ENCODE measurements at places on chromosomes 12 and 14.

DNA sequence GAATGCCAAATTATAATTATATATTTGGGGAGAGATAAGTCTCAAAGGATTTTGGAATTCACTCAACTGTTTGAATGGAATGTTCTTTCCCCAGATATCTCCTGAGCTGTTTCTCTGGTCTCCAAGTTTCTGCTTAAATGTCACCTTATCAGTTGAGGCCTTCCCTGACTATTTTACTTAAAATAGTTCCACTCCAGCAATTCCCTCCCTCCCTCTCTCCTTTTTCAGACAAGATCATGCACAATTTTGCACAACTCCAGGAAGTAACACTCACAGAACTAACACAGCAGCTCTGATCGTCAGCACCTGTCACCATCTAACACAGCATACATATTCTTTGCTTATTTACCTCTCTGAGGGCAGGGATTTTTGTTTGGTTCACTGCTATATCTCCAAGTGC is 12.5 kb downstream of the BTG1 start:
- no peak for DNase-seq

- no peak for DNase-seq
These were observed at the start of gene SLC48A1 for GRCh38 chr12:47773062-47773857. Gene SLC48A1 (plus strand): TSS chr12:47773238. CDS start chr12:47773305, 67 bp downstream.

- DNase-seq = no peak
These were observed 37.9 kb upstream of the PLEKHG6 start for GRCh38 chr12:6272300-6273204.

DNA sequence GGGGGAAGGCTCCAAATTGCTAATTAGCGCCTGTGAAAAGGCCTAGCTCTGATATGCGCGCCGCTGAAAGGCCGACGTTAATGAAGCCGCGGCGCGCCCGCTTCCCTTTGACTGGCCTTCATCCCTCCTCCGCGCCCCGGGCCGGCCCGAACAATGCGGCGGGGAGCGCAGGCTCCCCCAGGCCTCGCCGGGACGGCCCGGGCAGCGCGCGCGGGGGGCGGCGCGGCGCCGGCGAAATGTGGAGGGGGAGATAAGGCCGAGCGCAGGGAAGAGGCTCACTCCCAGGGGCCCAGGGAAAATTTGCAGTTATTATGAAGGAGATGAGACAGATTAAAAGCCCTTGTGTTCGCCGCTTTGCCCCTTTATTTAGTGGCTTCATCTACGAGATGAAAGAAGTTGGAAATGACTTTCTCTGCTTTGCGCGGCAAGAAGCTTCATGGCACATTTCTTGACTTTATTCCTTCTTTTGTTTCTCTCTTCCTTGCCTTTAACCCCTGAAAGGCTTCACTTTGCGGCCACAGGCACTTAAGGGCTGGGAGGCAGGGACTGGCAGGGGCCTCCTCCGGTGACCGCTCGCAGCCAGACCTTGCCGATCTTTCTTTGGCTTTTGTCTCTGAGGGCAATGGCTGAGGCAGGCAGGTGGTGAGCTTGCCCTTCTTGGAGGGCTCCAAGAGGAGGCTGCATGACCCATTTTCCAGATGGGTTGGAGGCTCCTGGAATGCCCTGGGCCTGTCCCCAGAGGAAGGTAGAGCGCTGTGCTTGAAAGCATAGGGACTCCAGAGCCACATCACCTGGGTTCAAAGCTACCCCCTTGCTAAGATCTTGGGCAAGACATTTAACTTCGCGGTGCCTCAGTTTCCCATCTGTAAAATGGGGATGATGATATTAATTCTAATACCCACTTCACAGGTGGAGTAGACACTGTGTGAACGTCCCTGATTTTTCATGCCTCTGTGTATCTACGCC is 12.7 kb upstream of the GPATCH2L start:
- no peak for DNase-seq

GRCh38 chr14:90553298-90553920 is 156.6 kb downstream of the CALM1 start:
- no peak for DNase-seq

- DNase-seq = peak; percentile 25
These were observed 376.8 kb downstream of the DPF3 start for GRCh38 chr14:72516936-72517700.

- no peak for DNase-seq
These were observed 29.1 kb downstream of the MTHFD1 start for GRCh38 chr14:64417055-64417770.

GRCh38 chr14:77988096-77988870 is 181.9 kb upstream of the NRXN3 start:
- DNase-seq = no peak

DNA sequence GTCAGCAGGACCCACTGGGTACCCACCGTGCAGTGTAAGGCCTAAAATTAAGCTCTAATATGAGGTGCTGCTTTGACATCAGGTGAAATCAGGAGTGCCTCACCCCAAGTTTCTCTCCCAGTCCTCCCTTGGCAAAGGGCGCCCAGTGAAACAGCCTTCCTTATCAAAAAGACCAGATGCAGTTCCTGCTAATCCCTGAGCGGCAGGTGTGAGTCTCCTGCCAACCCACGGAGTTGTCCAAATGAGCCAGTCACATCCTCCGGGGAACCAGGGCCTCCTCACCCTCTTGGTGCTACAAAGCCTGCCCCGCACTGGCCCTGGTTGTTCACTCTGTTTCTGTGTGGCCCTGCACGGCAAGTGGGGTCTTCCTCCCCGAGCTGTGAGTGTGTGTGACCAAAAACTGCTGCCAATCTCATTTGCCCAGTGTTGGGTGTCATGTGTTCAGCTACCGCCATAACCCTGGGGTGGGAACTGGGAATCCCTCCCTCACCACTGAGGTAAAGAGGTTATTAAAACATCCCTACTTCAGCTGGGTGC is 20.2 kb upstream of the P2RX4 start:
- no peak for DNase-seq

DNA sequence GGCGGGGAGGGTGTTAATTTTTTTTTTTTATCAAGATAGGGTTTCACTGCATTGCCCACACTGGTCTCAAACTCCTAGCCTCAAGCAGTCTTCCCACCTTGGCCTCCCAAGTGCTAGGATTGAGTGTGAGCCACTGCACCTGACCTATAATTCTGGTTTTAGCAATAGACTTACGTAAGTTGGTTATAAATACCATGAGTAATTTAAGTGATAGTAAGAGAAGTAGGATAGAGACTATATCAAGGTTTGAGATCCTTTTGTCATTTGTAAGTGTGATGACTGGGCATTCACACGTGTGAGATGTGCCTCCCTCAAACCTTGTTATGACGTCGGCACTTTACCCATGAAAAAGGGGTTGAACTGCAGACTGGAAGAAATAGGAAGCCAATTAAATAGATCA is 22.5 kb downstream of the SINHCAF start:
- DNase-seq = no peak

DNA sequence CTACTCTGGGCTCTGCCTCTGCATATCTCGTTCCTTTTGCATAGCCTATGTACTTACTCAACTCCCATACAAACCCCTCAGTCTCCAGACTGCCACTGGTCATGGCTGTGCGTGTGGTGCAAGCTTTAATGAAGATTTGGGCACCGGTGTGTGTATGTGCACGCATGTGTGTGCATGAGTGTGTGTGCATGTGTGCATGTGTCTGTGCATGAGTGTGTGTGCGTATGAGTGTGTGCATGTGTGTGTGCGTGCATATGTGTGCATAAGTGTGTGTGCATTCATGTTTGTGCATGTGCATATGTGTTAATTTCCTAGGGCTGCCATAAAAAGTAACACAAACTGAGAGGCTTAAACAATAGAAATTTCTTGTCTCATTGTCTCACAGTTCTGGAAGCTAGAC is 17.1 kb upstream of the TBPL2 start:
- DNase-seq = no peak

- DNase-seq = no peak
These were observed 12.4 kb upstream of the PCNX1 start for GRCh38 chr14:70894868-70895267.

DNA sequence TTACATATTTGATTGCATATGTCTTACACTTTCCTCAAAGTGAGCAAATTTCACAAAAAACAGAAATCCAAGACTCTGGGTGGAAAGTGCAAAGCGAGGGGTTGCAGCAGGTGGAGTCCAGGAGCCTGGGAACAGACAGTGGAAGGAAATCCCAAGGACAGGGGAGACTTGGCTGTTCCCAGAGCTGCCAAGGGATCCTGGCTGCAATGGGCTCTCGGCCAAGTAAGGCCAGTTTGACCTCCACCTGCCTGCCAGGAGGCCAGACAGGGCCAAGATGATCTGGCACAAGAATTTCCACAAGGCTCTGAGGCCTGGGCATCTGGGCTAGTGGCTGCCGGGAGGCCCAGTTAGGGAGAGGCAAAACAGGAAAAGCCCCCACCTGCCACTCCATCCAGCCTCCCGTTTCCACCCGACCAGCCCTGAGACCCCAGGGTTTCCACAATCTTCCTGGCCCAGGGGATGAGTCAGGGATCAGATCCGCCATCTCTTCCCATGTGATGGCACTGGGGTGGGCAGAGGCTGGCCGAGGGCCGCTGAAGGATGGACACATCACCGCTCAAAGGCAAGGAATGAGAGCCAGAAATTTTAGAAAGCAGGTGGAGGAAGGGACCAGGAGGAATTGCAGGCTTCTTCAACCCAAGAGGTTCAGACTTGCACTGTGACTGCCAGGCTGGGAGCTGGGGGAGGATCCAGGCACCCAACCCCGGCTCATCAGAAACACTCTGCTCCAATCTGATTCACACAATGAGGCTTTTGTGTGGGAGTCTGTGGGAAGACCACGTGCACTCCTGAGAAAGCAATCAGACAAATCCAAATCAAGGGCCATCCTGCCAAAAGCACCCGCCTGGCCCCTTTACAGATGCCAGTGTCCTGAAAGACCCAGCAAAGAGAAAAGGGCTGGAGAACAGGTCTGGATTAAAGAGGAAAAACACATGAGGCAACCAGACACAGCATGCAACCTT is 16.3 kb downstream of the SCARB1 start:
- peak; percentile 76 for DNase-seq

- peak; percentile 10 for DNase-seq
These were observed 173.8 kb upstream of the MIS18BP1 start for GRCh38 chr14:45426685-45427282.

DNA sequence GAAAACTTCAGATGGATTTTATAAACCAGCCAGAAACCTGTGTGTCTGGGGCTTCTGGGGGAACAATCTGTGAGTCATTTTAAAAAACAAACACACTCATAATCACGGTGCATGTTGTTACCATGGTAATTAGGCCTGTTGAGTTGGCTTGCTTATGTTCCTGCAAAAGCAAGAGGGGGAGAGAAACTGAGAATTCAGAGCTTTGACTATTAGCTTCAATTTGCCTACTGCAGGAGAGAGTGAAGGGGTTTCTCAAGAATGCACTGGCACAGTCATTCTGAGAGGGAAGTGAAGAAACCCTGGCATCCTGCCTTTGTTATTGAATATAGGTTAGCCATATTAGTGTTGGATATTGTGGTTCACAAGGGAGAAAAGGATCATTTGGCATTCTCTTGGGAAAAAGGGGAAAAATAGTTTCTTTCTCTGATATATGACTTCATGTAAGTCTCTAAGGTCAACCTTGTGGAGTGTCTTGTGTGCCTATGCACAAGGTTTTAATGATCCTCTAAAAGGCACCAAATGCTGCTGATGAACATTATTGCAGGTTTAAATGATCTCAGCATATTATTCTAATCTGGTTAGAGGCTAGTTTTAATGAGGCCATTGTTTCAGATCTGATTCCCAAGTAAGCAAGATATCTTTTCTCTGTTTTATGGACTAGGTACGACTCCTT is 12.9 kb downstream of the GNG2 start:
- DNase-seq = peak; percentile 97

DNA sequence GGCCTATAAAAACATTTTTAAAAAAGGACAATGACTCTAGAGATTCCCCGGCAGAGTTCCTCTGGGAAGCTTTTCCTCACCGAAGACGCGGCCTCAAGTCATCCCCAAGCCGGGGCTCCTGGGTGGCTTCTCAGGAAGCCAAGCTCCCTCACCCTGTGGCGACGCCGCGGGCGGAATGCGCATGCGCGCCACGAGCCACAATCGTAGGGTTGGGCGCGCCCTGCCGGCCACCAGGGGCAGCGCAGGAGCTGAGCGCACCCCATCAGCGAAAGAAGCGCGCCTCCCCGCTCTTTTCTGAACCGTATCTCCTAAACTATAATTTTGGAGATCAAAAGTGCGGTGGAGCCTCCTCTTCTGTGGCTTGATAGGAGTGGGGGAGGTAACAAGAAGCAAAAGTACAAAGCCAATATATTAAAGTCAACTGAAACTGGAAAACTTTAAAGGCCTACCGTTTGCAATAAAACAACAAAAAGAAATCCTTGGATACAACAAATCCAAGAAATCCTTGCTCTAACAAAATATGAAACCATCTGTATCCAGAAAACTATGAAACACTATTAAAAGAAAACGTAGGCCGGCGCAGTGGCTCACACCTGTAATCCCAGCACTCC is 17.4 kb upstream of the CHFR start:
- no peak for DNase-seq

DNA sequence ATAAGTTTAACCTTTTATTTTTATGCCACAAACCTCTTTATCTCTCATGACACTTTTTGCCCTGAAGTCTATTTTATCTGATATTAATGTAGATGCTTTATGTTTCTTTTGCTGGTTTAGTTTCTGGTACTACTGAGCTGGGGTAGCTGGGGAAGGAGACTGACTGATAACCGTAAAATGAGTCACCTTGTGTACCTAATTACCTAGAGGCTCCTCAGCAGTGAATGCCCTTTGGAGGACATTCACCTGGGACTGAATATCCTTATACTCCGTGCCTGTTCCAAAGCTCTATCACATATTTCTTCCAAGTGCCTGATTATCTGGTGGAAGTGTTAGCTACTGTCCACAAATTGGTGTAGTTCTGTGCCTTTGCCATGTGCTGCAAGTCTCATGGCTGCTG is 13.9 kb downstream of the ATL1 start:
- no peak for DNase-seq

GRCh38 chr12:103832048-103832997 is 8.7 kb downstream of the NT5DC3 start:
- no peak for DNase-seq

GRCh38 chr12:103745962-103746361 is 95.1 kb downstream of the NT5DC3 start:
- DNase-seq = no peak

DNA sequence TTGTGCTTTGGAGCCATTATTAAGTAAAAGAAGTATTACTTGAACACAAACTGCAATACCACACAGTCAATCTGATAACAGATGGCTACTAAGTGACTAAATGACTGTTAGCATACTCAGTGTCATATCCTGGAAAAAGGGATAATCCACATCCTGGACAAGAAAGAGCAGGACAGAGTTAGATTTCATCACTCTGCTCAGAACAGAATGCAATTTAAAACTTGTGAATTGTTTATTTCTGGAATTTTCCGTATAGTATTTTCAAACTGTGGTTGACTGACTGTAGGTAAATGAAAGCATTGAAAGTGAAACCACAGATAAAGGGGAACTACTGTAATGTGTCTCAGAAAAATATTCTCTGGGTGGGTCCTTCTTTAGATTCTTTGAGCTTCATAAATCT is 458.8 kb downstream of the TMEM117 start:
- DNase-seq = no peak
